Stimulated activated CD8-positive, alpha-beta memory T cell treated with anti-CD3 and anti-CD28 coated beads, Interleukin-7, amount 100 ng/mL, for 1 hour (primary cell): ENCODE measurements at places on chromosomes 2 and 18.
A peak's percentile ranks its signal among the peaks of the same experiment; 100 is the strongest.

DNA sequence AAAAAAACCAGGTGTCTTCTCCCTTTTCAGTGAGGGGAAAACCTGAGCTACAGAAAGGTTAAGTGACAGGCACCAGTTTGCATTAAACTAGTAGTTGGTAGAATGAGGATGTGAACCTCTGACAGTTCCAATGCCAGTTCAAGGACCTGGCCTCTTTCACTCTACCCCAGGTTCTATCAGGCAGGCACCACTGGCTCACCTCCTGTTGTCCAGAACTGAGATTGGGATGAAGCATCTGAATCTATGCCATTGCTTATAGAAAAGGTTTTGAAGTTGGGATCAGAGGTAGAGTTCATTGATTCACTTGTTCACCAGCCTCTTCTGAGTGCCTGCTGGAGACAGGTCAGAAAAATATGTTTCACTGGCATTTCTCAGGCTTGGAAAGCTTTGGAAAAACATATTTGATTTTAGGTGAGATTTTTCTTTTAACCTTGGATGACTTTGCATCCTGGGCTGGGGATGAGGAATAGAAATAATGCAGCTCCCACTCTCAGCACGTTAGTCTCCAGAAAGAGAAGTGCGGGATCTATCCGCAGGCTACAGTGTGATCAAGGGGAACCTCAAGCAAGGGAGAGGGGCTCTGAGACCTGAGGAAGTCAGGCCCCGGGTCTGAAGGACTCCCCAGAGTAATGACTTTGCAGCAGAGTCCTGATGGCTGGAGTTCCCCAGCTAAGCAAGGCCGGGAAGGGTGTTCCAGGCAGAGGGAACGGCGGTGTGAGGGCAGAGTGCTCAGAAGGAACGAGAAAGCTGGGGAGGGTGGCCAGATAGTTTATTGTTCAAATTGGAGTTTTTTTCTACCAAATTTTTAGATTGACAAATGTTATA lies 250.3 kb downstream of the MYCN start:
- no peak for DNase-seq

GRCh38 chr2:155643056-155643775 lies 689.3 kb downstream of the NR4A2 start:
- no peak for DNase-seq

DNA sequence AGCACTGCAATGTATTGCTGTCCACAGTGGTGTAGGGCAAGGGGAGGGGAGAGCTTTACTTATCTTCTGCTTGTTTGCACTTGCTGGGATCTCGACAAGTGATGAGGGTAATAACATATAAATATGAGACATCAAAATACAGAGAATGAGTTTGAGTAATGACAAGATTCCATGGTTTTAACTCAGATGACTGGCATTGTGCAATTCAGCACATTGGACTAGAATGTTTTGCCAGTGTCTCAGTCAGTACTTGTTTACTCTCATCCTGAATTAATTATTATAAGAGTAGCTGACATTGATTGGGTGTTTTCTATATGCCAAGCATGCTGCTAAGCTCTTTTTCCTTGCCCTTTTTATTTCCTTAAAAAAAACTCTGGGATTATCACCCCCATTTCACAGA lies 306.7 kb upstream of the MMADHC start:
- DNase-seq: no peak

DNA sequence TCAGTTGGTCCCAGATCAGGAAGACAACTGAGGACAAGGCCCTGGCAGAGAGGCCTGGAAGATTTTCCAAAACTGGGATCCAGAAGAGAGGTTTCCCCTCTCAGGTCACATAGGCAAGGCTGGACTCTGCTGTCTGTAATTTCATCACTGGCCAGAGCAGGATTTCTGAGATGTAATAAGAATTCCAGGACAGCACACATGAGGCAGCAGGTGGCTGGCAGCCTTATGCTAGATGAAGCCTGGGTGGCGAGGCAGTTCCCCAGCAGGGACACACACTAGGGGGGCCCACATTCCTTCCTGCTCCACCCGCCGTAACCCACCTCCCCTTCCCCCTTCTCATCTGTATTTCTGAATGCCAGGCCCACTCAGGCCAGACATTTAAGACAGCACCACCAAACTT lies 98.6 kb downstream of the HNRNPLL start:
- no peak for DNase-seq

- DNase-seq: no peak
Observed at GRCh38 chr2:118351796-118352195, 263.5 kb downstream of the INSIG2 start.

DNA sequence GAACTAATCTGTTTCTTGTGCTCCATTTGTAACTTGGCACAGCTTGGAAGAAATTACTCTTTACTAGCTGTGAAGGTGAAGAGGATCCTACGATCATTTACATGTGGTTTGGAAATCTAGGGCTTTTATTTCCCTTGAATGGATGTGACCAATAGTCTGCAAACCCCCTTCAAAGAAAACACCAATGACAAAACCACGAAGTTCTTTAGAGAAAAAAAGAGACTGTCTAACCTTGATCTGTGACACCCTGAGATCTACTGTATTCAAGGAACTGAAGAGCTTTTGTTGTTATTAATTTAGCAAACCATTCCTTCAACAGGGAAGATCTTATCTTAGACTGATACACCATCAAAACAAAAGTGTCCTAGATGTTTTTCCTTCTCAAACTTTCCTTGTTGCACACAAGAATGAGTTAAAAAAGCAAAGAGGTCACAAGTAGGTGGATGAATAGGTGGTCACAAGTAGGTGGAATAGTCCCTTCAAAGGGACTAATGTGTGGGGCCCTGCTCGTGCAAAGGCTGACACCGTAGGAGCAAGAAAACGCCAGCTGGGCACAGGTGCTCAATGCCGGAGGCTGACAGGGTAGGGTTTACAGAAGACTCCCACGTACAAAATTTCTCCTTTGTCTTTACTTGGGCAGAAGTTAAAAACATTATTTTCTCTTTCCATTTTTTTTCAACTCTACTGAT lies 95.6 kb upstream of the ITGB6 start:
- DNase-seq: no peak

- no peak for DNase-seq
Observed at GRCh38 chr2:227035711-227036367, 128.2 kb downstream of the COL4A4 start.

DNA sequence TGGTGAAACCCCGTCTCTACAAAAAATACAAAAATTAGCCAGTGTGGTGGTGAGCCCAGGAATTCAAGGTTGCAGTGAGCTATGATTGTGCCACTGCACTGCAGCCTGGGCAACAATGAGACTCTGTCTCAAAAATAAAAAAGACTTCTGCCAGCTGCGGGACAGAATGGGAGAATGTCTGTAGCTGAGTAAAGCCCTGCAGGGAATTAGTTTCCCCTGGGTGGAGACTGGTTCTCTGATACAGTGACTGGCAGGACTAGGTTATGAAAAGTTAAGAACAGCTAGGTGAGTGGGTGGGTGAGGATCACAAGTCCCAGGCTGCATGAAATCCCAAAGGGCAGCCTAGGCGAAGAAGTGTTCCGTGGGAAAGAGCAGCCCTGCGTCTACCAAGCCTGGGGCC lies 13.8 kb upstream of the CATIP start:
- no peak for DNase-seq

- DNase-seq: no peak
Observed at GRCh38 chr2:39380525-39381150, 56.4 kb downstream of the MAP4K3 start.

DNA sequence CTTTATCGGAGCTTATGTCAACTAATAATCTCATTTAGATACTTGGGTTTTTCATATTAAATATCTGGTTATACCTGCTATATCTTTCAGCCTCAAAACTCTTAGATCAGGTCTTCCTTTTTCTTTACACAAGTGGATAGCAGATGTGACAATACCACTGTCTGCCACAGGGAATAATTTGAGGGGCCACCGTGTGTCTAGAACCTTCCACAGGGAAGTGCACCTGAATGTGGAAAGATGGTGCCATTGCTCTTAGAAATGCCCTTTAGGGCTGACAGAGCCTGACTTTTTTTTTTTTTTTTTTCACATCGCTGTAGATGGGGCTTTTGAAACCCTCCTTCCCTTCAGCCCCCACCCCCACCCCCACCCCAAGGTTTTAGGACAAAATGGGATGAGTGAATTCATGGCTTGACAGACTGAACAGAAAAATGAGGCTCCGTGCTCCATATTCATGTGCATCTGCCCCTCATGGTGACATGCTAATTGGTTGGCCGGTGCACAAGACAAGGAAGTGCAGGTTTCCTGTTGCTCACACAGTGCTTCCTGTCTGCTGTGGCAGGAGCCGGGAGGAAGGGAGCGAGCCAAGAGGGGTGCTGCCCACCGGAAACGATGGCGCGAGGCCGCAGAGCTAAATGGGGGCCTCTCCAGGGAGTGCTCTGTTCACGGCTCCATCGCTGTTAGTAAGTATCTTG lies 246.0 kb downstream of the LDLRAD4 start:
- peak; percentile 50 for DNase-seq

GRCh38 chr2:75204833-75205232 lies 5.5 kb upstream of the TACR1 start:
- DNase-seq: no peak

DNA sequence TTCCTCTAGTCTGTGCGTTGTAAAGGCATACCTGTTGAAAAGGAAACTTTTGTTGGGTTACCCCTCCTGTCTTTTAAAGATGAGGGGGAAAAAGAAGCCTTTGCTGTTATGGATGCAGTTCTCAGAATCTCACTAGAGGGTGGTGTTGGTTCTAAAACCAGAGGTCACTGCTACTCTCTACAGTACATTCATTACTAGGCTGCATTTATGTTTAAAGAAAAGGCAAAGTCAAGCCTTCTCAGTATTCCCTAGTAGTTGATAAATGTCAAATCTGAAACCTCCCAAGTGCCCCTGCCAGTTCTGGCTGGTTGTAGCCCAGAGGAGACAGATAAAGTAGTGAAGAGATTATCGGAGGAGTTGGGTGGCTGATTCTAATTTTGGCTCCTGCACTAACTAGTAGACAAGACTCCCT lies 1.4 kb upstream of the PLCL1 start:
- no peak for DNase-seq

- DNase-seq: no peak
Observed at GRCh38 chr2:184444217-184444616, 154.1 kb upstream of the ZNF804A start.

- DNase-seq: no peak
Observed at GRCh38 chr2:219128396-219128795, 32.2 kb downstream of the NHEJ1 start.

DNA sequence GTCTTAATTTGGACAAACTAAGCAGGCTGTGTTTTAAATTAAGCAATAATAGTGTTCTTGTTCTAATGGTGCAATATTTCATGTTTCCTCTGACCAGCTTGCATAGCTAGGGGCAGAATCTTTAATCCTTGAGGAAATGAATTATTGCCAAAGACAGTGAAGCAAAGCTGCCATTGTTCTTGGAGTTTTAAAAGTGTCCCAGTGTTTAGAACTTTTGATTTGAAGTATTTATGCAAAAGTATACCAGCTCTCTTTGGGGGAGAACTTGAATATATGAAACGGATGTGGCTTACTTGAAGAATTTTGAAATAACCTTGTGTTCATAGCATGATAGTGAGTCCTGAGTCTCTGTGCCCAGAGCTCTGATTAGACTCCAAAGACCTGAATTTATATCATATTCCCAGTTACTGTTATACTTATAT lies 33.4 kb downstream of the ITGA6 start:
- DNase-seq: no peak

DNA sequence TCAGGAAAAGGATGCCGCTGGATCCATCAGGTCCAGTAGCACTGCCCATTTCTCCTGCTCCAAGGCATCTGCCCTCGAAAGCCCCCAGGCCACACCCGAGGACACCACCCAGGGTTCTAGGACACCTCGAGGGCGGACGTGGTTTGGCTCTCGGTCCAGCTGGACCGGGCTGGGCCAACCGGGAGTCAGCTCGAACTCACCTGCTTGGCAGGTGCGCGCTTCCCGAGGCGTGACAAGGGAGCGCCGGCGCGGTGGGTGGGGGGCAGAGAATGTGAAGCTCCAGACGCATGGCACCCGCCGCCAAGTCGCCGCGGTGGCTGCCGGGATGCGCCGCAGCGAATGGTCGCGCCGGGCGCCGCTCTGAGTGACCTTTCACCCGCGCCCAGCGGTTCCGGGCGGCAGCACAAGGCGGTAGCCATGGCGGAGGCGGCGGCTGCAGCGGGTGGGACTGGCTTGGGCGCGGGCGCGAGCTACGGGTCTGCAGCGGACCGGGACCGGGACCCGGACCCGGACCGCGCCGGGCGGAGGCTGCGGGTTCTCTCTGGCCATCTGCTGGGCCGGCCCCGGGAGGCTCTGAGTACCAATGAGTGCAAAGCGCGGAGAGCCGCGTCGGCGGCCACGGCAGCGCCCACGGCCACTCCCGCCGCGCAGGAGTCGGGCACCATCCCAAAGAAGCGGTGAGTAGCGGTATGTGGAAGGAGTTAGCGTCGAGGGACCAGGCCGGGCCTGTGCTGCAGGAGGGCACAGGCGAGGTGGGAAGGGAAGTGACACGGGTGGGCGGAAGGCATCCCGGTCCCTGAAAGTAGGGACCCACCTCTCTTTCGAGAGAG lies at the start of gene AGPS:
TSS of gene AGPS (plus strand) at position 401 of the 830 bp plus-strand sequence. CDS start at position 418, 17 bp downstream.
- peak; percentile 53 for DNase-seq

DNA sequence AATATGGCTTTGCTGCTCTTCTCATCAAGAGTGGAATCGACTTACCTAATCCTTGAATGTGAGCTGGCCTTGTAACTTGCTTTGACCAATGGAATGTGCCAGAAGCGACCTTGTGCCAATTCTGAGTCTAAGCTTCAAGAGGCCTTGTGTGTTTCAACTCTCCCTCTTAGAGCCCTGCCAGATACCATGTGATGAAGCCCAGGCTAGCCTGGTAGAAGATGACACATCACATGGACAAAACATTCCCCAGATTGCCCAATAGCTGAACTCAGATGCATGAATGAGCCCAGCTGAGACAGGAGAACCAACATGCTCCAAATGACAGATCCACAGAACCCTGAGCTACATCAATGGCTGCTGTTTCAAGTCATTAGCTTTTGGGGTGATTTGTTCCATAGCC lies 4.2 kb upstream of the KLHL14 start:
- no peak for DNase-seq

GRCh38 chr2:83826577-83826976 lies 632.5 kb downstream of the SUCLG1 start:
- no peak for DNase-seq

GRCh38 chr2:197427986-197428385 lies 6.8 kb downstream of the SF3B1 start:
- DNase-seq: no peak

DNA sequence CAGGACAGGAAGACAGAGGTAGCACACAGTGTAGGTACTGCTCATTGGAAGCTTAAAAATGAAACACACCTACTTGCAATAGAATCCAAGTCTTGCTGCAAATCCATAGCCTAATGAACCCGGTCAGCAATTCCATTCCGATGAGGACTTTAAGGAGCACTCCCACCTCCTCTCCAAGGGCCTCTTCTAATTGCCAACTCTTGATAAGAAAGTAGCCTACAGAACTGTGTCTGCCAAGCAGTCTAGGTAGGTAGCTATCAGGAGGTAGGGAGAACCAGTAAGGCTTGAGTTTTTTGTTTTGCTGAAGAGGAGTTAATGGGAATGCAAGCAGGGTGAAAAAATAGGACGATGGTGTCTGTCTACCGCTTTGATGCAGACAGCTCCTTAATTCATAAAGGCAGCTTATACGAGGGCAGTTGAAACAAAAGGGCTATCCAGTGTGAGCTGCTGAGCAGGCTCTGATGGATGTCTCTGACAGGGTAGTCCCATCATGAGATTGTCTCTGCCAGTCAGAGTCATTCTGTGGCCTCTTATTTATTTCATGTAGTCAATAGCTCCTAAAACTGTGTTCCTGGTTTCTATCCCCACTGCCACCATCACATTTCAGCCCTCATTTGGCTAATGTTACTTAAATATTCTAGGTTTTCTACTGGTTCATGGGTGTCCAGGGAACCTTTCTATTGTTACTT lies 155.6 kb upstream of the DNMT3A start:
- no peak for DNase-seq
